RKO (cell line): ENCODE measurements at places on chromosomes 1 and 21.

DNA sequence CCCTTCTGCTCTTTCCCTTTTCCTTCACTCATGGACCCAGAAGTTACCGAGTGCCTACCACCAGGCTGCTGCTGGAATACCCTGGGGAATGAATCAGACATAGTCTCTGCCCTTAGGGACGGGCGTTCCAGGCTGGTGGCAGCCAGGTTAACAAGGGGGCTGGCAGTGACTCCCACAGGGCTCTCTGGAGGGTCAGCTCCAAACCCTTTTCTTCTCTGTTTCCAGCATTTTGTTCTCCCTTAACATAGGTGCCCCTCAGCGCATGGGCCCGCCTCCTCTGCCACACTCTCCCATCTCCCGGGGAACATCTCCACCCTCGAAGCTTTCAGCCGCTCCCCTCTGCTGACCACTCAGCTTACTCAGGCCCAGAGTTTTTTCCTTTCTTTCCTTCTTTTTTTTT, 62.9 kb upstream of the LRP8 start:
- no peak for DNase-seq

GRCh38 chr1:53107570-53108322, 34.7 kb downstream of the SLC1A7 start:
- no peak for DNase-seq

GRCh38 chr1:208154040-208154439, 90.1 kb downstream of the PLXNA2 start:
- no peak for DNase-seq

- DNase-seq, result no peak
These were observed 2.7 kb downstream of the AK4 start for GRCh38 chr1:65150583-65151263.
